ENCODE measurements at places on chromosomes 5 and 9.

GRCh38 chr5:15966066-15966640 lies 213.4 kb downstream of the MARCHF11 start:
- DNase-seq, result no peak

DNA sequence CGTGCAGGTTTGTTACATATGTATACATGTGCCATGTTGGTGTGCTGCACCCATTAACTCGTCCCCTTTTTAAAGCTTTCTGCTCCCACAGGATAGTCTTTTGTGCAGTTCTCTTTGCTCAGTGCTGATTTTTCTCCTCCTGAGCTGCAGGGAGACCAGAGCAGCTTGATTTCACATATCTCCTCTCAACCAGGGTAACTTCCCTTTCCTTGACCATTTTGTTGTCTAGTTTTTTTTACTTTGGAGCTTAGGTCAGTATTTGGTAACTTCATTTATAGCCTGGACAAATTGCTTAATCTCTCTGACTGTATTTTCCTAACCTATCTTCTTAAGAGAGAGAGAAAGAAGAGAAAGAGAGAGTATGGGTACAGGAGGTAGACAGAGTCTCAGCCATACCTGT lies 137.1 kb upstream of the ZNF366 start:
- no peak for DNase-seq

GRCh38 chr5:142366007-142366406 lies 41.2 kb upstream of the SPRY4 start:
- DNase-seq, result no peak

GRCh38 chr5:141880961-141881801 lies 3.0 kb upstream of the PCDH1 start:
- DNase-seq, result no peak

GRCh38 chr9:133031130-133031422 lies 279 bp downstream of the GTF3C5 start:
- DNase-seq, result no peak

Measured in iPS-NIHi11 (cell line).